Ovary (tissue), 10 donors: ENCODE measurements at places on chromosomes 16 and 17.
A peak's percentile ranks its signal among the peaks of the same experiment; 100 is the strongest.

DNA sequence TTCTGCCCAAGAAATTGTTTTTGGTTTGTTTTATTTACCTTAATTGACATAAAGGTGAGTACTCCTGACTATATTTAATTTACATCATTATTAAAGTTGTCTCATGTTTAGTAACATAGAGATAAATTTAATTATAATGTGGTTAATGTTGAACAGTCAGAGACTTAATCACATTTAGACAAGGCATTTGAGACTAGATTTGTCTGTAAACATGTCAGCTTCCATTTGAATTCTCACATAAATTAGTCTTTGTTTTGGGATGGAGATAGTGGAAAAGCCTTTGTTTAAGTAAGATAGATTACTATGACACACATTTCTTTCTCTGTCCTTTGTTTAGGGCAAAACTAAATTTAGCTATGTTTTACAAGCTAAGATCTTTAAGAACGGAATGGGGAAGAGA, 18.5 kb upstream of the BCAS3 start:
- no peak for DNase-seq

- no peak for DNase-seq
These were observed 932 bp upstream of the MYBBP1A start for GRCh38 chr17:4555873-4556759.

- DNase-seq: no peak
These were observed 10.3 kb upstream of the MRPL58 start for GRCh38 chr17:75001915-75002843.

DNA sequence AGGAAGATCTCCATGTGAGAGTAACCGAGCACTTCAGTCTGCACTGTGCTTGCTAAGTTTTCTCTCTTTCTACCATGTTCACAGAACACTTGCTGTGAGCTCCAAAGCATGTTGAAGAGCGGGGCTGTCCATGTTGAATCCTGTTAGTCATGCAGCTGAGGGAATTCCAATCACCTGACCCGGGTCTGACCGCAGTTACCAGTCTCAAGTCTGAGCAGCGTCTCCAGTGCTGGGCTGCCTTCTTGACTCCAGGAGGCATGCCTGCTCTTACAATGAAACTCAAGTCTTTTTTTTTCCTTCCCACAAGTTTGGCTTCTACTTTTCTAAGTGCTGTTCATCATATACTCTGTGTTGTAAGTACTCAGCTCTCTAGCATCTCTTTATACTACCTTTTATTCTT, 44.3 kb downstream of the HOXB1 start:
- DNase-seq: no peak

GRCh38 chr17:50322271-50322670, 23.7 kb upstream of the XYLT2 start:
- DNase-seq: no peak

GRCh38 chr16:4591706-4592470, 22.8 kb downstream of the UBALD1 start:
- no peak for DNase-seq

- DNase-seq: peak; percentile 96
These were observed 283.1 kb downstream of the SEC14L1 start for GRCh38 chr17:77423589-77424451.

DNA sequence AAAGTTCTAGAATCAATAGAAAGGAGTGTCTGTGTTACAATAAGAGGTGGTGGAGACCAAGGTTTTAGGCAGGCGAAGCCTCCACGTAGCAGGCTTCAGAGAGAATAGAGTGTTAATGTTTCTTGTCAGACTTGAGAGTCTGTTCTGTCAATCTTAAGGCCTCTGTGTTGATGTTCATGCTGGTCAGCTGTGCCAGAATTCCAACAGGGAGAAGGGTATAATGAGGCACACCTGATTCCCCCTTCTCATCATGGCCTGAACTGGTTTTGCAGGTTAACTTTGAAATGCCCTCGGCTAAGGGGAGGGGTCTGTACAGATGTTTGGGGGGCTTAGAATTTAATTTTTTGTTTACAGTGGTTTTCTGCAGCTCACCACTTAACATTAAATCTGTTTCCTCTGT, 46.0 kb downstream of the RNF112 start:
- DNase-seq: no peak

DNA sequence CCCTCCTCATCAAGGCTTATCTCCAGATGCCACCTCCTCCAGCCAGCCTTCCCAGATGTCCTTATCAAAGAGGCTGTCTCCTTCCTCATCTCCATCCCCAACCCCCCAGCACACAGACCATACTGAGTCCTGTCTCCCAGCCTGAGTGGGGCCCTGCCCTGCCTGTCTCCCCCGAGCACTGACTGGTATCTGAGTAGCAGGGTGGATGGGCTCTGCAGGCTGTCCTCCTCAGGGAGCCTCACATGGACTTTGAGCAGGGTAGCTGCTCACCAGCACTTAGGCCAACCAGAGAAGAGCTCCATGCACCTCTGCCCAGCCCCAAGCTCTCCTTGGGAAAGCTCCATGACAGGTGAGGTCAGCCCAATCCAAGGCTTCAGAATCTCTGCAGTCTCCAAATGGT, 20.0 kb upstream of the ITGA3 start:
- DNase-seq: no peak

DNA sequence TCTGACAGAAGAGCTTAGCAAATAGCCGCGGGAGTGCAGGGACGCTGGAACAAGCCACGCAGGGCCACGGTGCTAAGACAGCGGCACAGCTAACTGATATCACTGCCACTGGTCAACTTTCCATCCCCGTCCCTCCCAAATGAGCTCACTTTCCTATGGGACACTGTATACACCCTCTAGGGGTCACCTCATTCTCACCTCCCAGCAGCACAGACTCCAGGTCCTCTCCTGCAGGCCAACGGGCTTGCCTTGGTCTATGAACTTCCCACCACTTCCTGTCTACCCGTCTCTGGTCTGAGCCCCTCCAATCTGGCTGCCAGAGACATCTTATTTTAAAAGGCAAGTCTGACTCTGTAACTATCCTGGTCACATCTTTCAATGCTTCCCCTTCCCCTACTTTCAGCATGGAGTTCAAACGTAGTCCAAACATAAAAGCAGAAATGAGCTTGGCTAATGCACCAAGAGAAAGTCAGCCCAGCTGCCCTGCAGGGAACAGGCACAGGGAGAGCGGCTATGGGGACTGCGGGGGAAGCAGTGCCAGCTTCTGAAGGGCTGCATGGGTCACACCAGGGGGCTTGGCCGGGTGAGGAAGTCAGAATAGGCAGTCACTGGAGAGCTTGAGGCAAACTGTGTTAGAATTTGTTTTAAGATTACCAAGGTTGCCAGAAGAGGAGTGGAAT, 26.3 kb upstream of the SLC38A8 start:
- DNase-seq: no peak

GRCh38 chr17:30165960-30166359, 49.3 kb downstream of the NSRP1 start:
- DNase-seq: no peak

DNA sequence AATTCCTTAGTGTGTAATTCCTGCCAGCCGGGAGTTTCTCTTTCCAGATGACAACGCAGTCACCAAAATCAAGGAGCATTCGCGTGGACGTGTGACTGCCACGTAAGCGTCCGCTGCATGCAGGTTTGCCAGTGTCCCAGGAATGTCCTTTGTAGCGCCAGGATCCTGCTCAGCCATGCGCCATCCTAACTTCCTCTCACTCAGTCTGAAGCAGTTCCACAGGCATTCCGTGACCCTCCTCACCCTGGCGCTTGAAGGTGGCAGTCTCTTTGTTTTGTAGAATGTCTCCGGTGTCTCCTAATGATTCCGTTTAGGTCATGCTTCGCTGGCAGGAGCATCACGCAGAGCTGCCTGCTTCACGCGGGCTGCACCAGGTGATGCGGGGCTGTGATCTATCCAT, 88.6 kb downstream of the RPTOR start:
- no peak for DNase-seq

GRCh38 chr17:17512866-17513265, 16.7 kb upstream of the RASD1 start:
- DNase-seq: no peak

DNA sequence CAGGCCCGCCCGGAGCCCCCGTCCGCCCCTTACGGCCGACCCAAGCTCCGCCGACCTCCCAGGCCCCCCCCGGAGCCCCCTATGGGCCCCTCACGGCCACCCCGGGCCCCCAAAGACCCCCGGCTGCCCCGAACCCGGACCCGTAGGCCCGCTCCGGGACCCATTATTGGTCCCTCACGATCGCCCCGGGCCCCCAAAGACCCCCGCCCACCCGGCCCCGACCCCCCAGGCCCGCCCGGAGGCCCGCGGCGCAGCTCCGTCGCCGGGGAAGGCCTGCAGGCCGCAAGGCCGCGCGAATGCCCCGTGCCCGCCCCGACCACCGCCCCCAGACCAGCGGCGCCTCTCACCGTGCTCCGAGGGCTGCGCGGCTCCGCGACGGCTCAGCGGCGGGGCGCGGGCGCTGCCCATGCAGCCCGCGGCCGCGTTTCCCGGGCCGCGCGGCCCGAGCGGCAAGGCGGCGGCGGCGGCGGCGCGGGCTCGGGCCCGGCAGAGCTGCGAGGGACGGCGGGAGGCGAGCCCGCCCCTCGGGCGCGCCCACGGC, 393 bp downstream of the ANKRD11 start:
- DNase-seq: peak; percentile 57

- DNase-seq: peak; percentile 21
These were observed 24.9 kb downstream of the CDRT15 start for GRCh38 chr17:14211801-14212200.

- DNase-seq: no peak
These were observed 47.7 kb downstream of the ADAMTS18 start for GRCh38 chr16:77386831-77387814.

- no peak for DNase-seq
These were observed 10.8 kb upstream of the JPT2 start for GRCh38 chr16:1667271-1667670.

- no peak for DNase-seq
These were observed 1.3 kb downstream of the ARRB2 start for GRCh38 chr17:4711661-4712181.

DNA sequence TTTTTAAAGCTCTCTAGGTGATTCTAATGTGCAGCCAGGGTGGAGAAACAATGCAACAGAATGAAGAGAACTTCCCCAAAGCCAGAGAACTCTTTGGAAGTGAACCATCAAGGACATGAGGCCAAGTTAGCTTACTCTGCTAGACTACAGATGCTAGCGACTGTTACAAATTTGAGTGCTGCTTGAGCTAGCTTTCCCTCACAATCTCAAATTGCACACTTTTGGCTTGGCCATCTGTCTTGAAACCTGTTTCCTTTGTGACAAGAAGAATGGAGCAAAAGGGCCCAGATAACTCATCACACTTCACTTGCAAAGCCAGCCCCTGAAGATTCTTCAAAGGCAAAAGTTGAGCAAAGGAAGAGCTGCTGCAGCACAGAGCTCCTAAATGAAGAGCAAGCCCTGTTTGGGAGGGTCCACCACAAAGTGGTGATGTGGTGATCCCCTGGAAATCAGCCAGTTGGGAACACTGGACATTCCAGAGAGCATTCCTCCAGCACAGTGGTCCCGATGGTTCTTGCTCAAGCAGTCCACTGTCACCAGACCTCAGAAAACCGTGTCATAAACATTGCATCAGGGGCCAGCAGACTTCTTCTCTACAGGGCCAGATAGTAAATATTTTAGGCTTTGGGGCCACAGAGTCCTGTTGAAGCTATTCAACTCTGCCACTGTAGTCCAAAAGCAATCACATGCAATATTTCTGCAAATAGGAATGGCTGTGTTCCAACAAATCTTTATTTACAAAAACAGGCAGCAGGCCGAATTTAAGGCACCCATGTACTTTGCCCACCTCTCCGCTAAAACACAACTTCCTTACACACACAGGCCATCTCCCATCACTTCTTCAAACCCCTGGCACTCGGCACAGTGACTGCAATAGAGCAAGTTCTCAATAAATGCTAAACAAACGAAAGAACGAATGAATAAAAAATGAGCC, 21.2 kb downstream of the SLC39A11 start:
- no peak for DNase-seq

- DNase-seq: no peak
These were observed 15.0 kb downstream of the GNA13 start for GRCh38 chr17:65041518-65041917.

- DNase-seq: no peak
These were observed 25.5 kb downstream of the NCOR1 start for GRCh38 chr17:16189791-16190348.

DNA sequence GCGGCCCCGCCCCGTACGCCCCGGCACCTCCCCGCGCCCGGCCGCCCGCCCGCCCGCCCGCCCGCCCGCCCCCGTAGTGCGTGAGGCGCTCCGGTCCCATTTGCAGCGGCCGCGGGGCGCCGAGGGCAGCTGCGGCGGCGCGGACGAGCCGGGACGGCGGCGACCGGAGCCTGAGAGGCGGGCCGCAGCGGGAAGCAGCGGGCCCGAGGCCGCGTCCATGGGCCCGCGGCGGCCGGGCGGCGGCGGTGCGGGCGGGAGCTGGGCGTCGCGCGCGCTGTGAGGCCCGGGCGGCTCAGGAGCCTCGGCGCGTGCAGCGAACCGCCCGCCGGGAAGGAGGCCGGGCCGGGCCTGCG, at the start of gene MPRIP:
Gene MPRIP (plus strand): TSS at position 74 of the 353 bp plus-strand sequence. CDS start 392 bp downstream, outside the sequence.
- DNase-seq: no peak

GRCh38 chr17:60461584-60461983, 39.3 kb downstream of the CHCT1 start:
- no peak for DNase-seq

DNA sequence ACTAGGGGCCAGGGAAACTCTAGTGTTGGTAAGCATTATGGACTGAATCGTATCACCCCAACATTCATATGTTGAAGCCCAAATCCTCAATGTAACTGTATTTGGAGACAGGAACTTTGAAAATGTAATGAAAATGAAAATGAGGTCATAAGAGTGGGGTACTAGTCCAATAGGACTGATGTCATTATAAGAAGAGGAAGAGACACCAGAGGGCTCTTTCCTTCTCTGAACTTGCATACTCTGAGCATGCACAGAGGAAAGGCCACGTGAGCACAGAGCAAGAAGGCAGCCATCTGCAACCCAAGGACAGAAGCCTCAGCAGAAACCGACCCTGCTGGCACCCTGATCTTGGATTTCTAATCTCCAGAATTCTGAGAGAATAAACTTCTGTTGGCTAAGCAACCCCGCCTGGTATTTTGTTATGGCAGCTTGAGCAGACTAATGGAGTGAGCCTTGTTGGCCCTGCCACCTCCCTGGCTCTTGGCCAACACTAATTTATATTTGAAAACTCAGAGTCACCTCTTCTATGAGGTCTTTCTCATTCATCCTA, 273.4 kb downstream of the NTN1 start:
- DNase-seq: no peak
